NCI-H2107 (cell line): ENCODE measurements at places on chromosomes 7 and 10.
A peak's percentile ranks its signal among the peaks of the same experiment; 100 is the strongest.

- no peak for DNase-seq
These were observed 68.0 kb downstream of the PDSS1 start for GRCh38 chr10:26765549-26765948.

DNA sequence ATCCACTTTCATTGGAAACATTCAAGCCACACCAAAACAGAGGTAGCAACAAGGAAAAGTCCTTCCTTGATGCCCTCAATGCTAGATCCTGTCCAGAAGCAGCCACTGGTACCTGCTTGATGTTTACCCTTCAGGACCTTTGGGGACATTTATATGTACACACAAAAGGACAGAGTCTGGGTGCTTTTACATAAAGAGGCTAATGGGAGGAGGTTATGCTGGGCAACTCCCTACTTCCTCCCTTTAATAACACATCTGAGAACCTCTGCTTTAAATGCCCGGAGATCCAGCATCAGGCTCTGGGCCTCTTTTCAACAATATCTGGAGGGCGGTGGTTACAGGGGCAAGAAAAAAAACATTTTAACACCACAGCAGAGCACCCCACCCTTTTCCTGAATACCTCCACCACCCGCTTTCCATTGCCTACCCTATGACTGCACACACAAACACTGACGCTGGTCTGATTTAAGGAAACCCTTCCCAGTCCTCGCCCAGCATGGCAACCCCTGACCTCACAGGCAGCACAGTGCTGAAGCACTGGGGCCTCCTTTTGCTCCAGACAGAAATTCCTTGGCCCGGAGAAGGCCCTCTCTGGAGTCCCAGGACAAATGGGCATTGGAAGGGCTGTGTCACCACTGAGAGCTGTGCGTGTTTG lies 39.3 kb upstream of the DUSP5 start:
- DNase-seq: no peak

GRCh38 chr7:47565640-47566250 lies 16.2 kb downstream of the TNS3 start:
- no peak for DNase-seq

- DNase-seq: no peak
These were observed 341.1 kb downstream of the CXCL12 start for GRCh38 chr10:44043646-44044375.

DNA sequence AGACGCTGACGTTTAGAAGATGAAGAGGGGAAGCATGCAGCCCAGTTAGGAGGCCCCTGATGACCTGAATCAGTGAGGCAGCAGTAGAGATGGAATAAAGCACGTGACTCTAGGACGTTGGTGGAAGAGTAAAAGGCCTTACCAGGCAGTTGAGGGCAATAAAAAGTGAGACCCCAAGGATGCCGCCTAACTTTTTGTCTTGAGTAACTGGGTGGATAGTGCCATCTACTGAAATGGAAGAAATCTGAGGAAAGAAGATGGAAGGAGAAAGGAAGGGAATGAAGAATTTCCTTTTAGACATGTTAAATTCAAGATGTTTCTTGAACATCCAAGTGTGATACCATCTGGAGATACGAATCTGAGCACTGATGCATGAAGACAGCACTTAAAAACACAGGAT lies 220.0 kb upstream of the LRRN3 start:
- DNase-seq: no peak

DNA sequence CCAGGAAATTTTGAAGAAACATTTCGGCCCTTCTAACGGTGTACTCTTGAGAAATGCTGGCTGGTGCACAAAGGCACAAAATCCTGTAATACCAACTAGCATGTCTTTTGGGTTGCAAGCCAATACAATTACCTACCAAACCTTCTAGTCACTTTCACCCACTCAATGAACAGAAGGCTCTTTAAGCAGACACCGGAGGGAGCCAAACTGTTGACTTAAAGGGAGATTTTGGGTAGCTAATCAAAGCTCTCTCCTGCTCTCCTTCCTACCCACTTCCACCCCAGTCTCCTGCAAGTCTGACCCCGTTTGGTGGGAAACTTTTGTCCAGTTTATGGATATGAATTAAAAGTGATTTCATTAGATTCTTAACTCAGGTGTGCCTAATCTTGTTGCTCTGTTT lies 24.0 kb downstream of the GRM3 start:
- peak; percentile 12 for DNase-seq

GRCh38 chr10:124693801-124694416 lies 50.3 kb downstream of the FAM53B start:
- DNase-seq: peak; percentile 32

GRCh38 chr7:111528331-111528730 lies 34.0 kb downstream of the IMMP2L start:
- no peak for DNase-seq

DNA sequence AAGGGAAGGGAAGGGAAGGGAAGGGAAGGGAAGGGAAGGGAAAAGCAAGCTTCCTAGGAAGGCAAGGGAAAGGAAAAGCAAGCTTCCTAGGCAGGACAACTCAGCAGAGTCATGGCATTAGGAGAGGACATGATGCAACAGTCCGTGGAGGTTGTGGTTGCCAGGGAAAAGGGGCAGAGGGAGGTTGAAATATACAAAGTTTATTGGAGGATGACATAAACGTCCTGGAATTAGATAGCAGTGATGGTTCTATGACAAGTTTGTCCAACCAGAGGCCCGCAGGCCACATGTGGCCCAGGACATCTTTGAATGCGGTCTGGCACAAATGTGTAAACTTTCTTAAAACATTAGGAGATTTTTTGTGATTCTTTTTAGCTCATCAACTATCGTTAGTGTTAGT lies 59.8 kb upstream of the OPN4 start:
- no peak for DNase-seq
